SJSA1 (cell line): ENCODE measurements at places on chromosomes 2 and 18. TPM values are rescaled to one million over a fixed set of nuclear protein-coding genes. Genes with fewer than 3 reads are reported as not detected.

The CCDC74A gene
- 0.63 and 4.3 TPM in 2 replicates for total RNA-seq

DNA sequence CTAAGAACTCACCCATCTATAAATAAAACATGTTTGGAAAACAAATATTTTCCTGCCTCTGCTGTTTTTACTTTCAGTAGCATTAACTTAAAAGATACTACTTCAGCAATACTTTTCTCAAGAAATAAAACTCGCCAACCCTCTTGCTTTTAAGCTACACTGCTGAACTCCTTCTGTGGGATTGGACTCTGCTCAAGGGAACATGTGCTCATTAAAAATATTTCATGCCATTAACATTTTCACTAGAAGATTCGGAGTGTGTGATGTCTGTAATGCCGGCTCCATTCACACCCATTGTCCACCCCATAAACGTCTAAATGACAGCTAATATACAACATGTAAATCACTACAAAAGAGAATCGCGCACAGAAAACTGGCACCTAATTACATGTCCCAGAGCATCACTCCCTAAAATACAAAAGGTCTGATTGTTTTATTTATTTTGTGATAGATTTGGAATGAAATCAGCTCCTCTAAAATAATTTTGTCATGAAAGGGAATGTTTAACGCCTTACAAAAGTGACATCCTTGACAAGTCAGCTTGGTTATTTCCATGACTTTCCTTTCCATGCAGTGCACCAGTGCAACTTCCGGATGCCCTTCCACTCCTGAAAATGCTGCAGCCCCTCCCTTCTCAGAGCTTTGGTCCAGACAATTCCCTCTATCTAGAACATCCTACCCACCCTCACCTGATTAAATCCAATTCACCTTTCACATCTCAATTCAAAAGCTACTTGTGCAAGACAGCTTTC lies 73.1 kb downstream of the ANKRD44 start:
- no peak for DNase-seq

- DNase-seq: no peak
These were observed 6.3 kb upstream of the SIX3 start for GRCh38 chr2:44934983-44935728.

The METTL8 gene
- 19.5 and 60.7 TPM in 2 replicates for total RNA-seq

The TBC1D8 gene
- total RNA-seq: 18.2 and 18.6 TPM in 2 replicates

DNA sequence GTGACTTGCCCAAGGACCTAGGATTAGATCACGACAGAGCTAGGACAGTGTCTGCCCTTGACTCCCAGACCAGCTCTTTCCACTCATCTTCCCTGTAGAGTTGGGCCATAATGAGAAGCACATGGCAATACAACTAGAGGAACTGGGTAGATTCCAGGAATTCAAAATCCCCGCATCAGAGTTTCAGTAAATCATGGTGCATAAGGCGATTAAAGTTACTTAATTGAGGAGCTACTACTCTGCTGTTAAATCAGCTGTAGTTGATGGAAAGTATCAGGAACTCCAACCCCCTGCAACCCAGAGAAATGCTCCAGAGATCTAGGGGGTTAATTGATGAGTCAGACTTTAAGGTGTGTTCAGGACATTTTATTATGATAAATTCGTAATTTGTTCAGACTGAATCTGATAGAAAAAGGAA lies 5.7 kb downstream of the ANTXR1 start:
- DNase-seq: no peak

The POTEC gene
- total RNA-seq: not detected in 2 replicates

- no peak for DNase-seq
These were observed 98.3 kb downstream of the DYNAP start for GRCh38 chr18:54689319-54689718.

The ACTG2 gene
- 78.8 and 135 TPM in 2 replicates for total RNA-seq

- no peak for DNase-seq
These were observed 23.1 kb upstream of the COLEC12 start for GRCh38 chr18:523561-523960.

DNA sequence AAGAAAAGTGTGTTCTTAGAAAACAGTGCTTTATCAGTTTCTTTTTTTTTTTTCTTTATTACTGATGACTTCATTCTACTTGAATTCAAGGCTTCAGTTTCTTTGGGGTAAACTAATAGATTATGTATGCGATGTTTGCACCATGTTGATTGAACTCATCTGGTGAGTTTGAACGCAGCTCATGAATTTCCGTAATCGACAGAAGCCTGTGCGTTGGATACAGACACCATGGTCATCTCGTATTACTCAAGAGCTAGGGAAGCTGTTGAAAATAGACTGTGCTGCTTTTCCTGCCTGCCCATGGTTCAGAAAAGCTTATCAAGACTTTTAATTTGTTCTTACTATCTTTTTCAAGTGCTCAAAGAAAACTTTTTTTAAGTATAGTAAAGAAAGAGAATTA lies 185.5 kb upstream of the NRP2 start:
- no peak for DNase-seq

DNA sequence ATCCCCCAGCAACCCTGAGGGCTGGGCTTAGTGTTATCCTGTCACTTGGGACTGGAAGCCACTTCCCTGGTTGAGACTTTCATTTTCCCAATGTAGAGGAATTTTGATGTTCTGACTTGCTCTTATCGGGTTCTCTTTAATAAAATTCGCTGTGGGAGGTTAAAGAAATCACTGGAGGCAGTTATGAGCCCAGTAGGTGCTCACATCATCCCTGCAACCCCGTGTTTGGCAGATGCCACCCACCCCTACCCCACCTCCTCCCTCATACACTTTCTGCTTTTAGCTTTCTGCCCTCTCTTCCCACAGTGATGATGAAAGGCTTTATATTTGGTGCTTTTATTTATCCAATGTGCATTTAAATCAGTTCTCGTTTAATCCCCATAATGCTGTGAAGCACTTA lies 106.6 kb downstream of the MAPK4 start:
- no peak for DNase-seq

The TRIM43 gene
- not detected in 2 replicates for total RNA-seq

- DNase-seq: no peak
These were observed 44.5 kb upstream of the SERPINB2 start for GRCh38 chr18:63843008-63843407.

DNA sequence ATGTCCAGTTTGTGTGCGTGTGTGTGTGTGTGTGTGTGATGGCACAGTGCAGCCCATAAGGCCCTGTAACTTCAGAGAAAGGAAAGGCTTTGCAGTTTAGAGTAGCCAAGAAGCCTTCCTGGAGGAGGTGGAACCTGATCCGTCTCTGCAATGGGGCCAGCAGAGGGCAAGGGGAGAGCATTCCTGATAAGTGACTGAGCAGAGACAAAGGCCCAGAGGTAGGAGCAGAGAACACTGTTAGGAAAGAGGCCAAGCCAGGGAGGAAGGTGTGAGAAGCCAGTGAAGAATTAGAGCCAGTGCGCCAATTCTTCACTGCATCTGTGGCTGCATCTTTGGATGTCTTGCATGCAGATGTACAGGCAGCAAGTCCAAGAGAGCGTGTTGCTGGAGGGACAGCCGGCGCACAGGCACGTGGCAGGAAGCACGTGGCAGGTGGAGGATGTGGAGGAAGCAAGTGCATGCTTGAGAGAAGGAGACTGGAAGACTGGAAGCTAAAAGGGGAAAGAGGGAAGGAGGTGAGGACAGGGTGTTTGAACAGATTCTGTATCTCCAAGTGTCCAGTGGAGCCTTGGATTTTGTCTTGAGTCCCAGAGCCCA lies 196.3 kb downstream of the CTIF start:
- no peak for DNase-seq
